Upper lobe of right lung (tissue), 1 donor: ENCODE measurements at places on chromosomes 12 and 14. TPM values are rescaled to one million over a fixed set of nuclear protein-coding genes. Genes with fewer than 3 reads are reported as not detected.

Gene AQP6
- 0.35 TPM for total RNA-seq

Gene C12orf54
- not detected for total RNA-seq

Gene TBX5
- 22.3 TPM for total RNA-seq

Gene MYH6
- 3.4 TPM for total RNA-seq

DNA sequence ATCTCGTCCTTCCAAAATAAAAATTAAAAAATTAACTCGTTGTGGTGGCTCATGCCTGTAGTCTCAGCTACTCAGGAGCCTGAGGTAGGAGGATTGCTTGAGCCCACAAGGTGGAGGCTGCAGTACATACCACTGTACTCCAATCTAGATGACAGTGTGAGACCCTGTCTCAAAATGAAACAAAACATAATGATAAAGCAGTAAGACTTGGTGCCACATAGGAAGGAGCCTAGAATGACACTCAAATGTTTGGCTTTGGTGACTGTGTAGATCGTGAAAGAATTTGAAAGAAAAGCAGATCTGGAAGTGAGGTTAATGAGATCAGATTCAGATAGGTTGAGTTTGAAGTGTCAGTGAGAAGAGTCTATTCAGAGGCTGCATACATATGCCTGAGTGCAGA lies 150.1 kb upstream of the ATP2B1 start:
- no peak overlapping the region for H3K4me3 ChIP-seq
- H3K27ac ChIP-seq, result no peak overlapping the region
- no peaks in the 10 kb centered on the region for H3K36me3 ChIP-seq

DNA sequence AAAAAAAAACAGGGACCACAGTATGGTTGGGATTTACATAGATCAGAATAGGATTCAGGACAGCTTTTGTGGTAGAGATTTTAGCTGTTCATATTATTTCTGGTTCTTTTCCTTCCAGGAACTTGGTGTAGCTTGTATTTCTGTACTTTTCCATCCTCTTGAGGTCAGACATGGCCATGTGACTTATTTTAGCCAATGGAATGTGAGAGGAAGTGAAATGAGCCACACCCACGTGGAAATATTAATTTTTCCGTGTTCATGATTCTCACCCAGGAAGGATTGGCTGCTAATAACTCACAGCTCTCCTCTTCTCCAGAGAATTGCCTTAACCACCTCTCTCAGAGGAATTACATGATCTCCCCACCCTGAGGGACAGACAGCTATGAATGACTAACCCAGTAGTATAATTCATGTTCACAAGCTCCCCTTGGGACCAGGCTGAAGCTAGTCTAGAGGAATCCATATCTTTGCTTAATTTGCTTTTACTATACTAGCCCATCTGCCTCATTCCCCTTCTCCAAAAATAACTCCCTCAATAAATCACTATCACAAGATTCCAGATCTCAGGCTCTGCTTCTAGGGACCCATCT lies 340.4 kb downstream of the NUAK1 start:
- no peaks in the 10 kb centered on the region for H3K27me3 ChIP-seq
- no peaks in the 10 kb centered on the region for H3K4me1 ChIP-seq
- H3K27ac ChIP-seq, result no peak overlapping the region
- no peak for DNase-seq

DNA sequence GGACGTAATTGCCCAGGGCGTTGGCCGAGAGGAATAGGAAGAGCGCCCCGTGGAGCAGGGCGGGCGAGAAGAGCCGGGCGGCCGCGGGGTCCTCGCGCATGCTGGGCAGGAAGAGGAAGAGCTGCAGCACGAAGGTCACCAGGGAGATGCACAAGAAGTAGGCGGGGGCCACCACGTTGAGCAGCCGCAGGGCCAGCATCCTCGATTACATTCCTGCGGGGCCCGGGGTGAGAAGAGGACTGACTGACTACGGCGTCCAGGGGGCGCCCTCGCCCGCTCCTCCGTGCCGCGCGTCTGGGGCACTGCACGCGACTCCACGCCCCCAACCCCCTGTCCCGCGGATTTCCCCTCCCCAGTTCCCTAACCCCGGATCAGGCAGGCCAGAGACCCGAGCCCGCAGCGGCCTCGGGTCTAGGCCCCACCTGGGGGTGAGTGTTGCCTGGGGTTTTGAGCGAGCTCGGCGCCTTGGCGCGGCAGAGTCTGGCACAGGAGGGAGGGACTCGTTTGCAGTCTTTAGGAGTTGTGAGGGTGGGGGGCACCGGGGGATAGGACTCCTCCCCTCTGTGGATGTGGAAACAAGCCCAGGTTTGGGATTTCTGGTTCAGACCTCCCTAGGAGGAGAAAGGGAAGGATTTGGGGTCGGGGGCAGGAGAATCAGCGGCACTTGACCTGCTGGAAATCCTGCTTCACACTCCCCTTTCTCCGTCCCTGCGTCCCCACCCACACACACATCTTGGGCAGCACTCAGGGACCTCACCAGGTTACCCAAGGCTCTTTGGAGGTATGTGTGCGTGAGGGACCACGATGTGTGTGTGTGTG lies 1.8 kb downstream of the ZDHHC22 start:
- peaks cover 13% of the 10 kb centered on the region for H3K4me1 ChIP-seq
- no peak for DNase-seq
- no peak overlapping the region for H3K27ac ChIP-seq
- H3K36me3 ChIP-seq, result no peaks in the 10 kb centered on the region
- H3K27me3 ChIP-seq, result peaks cover 93% of the 10 kb centered on the region

DNA sequence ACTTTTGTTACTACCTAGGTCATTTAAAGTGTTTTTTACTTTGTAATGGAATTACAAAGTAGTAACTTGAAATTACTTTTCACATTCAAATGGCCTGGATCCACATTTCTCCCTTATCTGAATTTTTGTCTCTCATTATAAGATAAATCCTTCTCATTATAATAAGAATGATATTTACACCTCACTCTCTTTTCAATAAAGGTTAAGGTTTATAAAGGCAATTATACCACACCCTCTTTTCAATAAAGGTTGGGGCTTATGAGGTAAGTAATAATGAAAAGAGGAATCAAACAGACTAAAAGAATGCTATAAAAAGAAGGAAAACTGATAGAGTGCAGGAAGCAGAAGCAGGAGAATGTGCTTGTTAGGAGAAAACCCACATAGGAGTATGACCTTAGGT lies 210.8 kb downstream of the ACSS3 start:
- H3K27me3 ChIP-seq, result no peaks in the 10 kb centered on the region
- no peak overlapping the region for H3K4me3 ChIP-seq
- DNase-seq, result no peak
- H3K4me1 ChIP-seq, result no peaks in the 10 kb centered on the region

GRCh38 chr12:130463818-130464670 lies 126.4 kb downstream of the PIWIL1 start:
- no peak overlapping the region for H3K27ac ChIP-seq
- H3K4me3 ChIP-seq, result no peak overlapping the region
- DNase-seq, result no peak
- H3K4me1 ChIP-seq, result no peaks in the 10 kb centered on the region
- no peaks in the 10 kb centered on the region for H3K27me3 ChIP-seq

DNA sequence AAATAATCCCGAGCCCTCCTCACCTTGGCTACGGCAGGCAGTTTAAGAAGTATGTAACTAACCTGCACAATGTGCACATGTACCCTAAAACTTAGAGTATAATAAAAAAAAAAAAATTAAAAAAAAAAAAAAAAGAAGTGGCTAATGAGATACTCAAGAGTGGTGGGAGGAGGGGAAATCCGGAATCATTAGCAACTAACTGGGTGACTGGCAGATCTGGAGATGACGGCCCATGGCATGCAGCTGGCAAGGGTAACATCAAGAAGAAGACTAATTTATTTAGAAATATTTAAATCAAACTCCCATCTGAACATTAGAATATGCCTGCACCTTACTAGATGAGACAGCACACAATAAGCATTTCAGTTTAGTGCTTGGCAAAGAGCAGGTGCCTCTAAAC lies 52.3 kb upstream of the TMCC3 start:
- no peak for DNase-seq
- peaks cover 11% of the 10 kb centered on the region for H3K4me1 ChIP-seq
- H3K27ac ChIP-seq, result no peak overlapping the region
- H3K4me3 ChIP-seq, result no peak overlapping the region
- no peaks in the 10 kb centered on the region for H3K36me3 ChIP-seq
- no peaks in the 10 kb centered on the region for H3K27me3 ChIP-seq

DNA sequence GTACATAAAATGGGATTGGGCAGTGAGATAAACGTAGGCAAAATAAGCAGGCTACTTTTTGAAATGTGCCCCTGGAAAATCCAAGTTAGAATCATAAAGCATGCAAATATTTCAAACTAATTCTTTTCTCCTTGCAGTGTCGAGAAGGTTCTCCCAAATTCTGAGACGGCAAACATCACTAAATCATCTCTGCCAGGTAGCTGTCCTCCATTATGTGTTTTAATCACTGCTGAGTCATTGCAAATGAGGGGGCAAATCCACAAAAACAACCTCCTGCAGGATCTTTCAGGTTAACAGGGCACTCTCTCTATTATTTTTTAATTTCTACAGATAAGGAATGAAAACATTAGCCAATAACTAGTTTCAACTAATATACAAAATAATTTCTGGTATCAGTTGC lies 63.2 kb upstream of the RIC8B start:
- no peak overlapping the region for H3K4me3 ChIP-seq

GRCh38 chr14:70660967-70661893 lies 19.5 kb downstream of the TTC9 start:
- no peaks in the 10 kb centered on the region for H3K36me3 ChIP-seq
- H3K4me3 ChIP-seq, result no peak overlapping the region
- H3K27ac ChIP-seq, result peak overlapping the region; percentile 30
- peaks cover 36% of the 10 kb centered on the region for H3K4me1 ChIP-seq
- H3K27me3 ChIP-seq, result no peaks in the 10 kb centered on the region
- no peak for DNase-seq

- no peaks in the 10 kb centered on the region for H3K36me3 ChIP-seq
- H3K27me3 ChIP-seq, result no peaks in the 10 kb centered on the region
- peaks cover 42% of the 10 kb centered on the region for H3K4me1 ChIP-seq
- no peak overlapping the region for H3K27ac ChIP-seq
- DNase-seq, result no peak
Measured at GRCh38 chr12:50507930-50508329, 3.1 kb downstream of the DIP2B start.

- no peaks in the 10 kb centered on the region for H3K4me1 ChIP-seq
- no peaks in the 10 kb centered on the region for H3K27me3 ChIP-seq
- no peak overlapping the region for H3K27ac ChIP-seq
- H3K4me3 ChIP-seq, result no peak overlapping the region
- no peak for DNase-seq
Measured at GRCh38 chr14:80017795-80018194, 193.5 kb downstream of the DIO2 start.
